ENCODE measurements at places on chromosomes 4 and X.

GRCh38 chr4:109998867-109999584 lies 86.3 kb downstream of the EGF start:
- no peak for DNase-seq

DNA sequence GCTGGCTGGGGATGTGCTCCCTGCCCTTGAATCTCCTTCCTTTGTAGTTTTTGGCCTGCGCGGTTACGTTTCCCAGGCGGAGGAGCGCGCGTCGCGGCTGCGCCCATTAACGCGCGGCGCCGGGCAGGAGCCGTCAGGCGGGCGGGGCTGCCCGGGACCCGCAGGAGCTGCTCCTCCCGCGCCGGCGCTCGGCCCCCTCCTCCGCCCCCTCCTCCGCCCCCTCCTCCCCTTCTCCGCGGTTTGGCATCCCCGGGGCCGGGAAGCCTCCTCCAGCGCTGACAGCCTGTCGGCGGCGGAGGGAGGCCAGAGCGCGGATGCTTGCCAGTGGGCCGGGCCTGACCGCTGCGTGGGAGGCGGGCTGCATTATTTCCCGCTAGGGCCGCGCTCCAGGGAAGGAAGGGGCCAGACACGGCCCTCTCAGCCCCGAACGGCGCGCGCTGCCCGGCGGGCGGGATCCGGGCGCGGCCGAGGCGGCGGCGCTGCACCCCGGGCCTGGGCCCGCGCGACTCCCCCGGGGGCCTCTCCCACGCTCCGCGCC lies at the start of gene DCLK2:
Gene DCLK2, plus strand, starts transcription at position 405 of the 538 bp plus-strand sequence. CDS start 583 bp downstream, outside the sequence.
- no peak for DNase-seq

- no peak for DNase-seq
These were observed 27.4 kb upstream of the CAMK2D start for GRCh38 chr4:113788888-113789287.

- no peak for DNase-seq
These were observed 18.5 kb downstream of the ATP5ME start for GRCh38 chr4:655464-656151.

- no peak for DNase-seq
These were observed 244.9 kb downstream of the FRMPD4 start for GRCh38 chrX:12383196-12383595.

- no peak for DNase-seq
These were observed 21.7 kb upstream of the CXCR3 start for GRCh38 chrX:71640002-71640401.

DNA sequence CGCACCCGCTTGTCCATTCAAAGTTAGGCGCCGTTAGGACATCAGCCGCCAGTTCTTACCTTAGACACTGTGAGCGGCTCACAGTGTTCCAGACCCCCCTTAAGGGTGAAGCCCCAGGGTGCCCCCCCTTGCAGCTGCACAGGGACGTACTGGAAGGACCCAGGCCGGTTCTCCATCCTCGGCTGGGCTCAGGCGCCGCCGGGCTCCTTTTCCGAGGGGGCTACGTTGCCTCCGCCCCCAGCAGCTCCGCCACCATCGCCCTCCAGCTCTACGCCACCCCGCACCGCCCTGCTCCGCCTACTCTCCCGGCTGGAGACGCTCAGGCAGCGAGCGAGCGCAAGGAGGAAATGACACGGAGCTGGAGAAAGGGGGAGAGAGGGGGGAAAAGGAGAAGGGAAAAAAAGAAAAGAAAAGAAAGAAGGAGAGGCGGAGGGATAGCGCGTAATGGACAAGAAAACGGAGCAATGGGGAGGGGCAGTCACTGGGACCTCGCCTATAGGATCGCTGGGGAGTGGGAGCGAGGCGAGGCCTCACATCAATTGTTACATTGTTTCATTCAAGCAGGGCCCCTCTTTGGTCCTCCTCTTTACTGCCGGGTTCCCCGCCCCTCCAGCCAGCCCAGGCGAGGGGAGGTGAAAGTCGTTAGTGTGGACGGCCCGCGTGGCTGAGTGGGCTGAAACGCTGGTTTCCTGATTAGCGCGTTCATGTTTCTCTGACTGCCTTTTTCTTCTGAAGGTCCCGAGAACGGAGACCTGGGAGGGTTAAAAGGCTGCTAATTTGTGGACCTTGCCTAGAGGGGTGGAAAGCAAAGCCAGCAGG lies at the start of gene SHROOM4:
Gene SHROOM4, minus strand, starts transcription at position 352 of the 819 bp plus-strand sequence. Its CDS starts 176 bp downstream, at position 176.
- no peak for DNase-seq

- DNase-seq: no peak
These were observed 55.7 kb downstream of the LINC00632 start for GRCh38 chrX:140765043-140765784.

DNA sequence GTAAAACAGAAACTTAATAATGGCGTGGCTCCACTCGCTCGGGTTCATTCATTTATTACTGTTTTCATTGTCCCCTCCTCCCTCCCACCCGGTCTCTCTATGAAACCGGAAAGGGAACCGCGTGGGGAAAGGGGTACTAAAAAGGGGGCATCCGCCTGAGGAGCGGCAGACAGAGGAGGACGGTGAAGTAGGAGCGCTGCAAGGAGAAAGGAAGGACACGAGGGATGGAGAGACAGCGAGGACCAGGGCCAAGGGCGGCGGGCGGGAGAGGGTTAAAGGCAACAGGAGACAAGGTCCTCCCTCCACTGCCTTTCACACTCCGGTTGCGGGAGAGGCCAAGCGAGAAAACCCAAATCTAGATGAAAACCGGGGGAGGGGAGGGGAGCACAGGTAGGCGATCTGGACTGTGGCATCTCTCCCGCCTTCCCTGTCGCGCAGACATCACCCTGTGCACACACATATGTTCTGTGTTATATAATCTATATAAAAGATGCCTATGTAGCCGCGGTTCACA lies 829 bp downstream of the ELOVL6 start:
- peak; percentile 39 for DNase-seq

- no peak for DNase-seq
These were observed 456.0 kb upstream of the FAM241A start for GRCh38 chr4:111689214-111689613.

- DNase-seq: no peak
These were observed 26.4 kb downstream of the PITX2 start for GRCh38 chr4:110596431-110596830.

- DNase-seq: no peak
These were observed 27.7 kb downstream of the PJA1 start for GRCh38 chrX:69137371-69138117.

DNA sequence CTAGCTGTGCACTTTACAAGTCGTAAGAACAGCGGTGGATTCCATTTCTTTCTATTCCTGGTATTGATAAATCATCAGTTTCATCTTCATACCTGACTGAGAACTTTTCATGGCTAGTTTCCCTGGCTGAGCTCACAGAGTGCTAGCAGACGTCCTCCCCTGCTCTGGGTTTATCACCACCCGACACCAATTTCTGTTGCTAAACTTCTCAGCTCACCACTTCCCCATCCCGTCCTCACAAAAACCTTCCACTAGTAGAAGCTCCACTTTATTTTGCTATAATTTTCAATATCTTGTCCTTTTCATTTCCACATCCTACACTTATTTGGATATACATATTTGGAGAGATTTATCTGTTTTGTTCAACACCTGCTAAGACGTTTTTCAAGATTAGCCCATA lies 869.4 kb upstream of the FRG1 start:
- no peak for DNase-seq

DNA sequence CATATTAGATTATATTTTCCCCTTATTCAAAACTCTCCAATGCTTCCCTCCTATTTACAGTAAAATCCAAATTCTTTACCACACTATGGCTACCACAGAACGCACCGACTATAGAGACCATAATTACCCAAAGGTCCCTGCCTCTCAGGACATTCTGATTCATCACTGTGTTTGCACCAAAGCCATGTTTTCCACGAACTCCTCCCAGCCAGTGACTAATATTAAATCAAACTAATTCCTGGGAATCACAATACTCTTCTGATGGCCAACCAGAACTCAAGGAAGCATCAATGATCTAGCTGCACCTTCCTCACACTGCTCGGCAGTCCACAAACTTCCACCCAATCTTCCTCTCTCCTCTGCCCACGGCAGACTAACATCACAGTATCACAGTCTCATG lies 24.2 kb upstream of the EDNRA start:
- no peak for DNase-seq

DNA sequence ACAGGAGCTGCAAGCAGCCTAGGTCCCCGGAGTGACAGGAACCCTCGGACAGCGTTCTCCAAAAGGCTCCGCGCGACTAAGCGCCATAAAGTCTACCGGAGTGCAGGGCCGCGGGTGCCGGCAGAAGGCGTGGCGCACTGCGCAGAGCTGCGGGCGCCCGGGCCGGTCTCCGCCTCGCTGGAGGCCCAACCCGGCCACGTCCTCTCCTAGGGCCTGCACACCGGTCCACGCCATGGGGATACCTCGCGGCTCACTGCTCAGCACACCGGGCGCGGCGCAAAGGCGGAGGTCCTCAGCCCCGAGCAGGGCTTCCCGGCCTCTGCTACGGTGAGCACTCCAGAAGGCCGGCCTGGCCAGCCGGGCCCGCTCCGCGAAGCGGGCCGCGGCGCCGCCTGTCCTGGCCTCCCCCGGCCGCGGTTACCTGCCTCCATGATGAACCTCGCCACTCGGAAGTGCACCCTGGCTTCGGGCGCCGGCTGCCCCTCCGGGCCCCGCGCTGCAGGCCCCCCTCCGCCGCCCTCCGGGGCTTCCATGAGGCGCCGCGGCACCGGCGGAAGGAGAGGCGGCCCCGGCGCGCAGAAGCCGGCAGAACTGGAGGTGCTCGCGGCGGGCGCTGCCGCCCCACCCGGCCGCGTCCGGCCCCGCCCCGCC lies at the start of gene CCNQ:
Gene CCNQ, minus strand, starts transcription at position 599 of the 651 bp plus-strand sequence. Its CDS starts 66 bp downstream, at position 533.
- no peak for DNase-seq

DNA sequence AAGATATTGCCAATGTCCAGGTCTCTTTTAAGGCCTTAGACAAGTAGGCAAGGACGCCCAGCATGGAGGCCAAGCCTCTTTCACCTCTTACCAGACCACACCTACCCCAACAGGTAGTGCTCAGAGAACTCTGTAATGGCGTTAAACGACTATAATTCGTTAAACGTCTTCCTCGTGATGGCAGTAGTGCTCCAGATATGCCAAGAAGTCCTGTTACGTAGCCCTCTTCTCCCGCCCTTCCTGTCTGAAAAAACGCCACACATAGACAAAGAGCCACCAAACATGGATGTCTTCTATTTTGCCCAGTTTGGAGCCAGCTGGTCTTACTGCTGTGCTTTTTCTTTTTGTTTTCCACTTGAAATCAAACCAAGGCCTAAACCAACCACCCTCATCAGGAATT lies 190.7 kb downstream of the OR13H1 start:
- DNase-seq: no peak

- DNase-seq: no peak
These were observed 746.9 kb downstream of the PCDH19 start for GRCh38 chrX:99663136-99663535.

DNA sequence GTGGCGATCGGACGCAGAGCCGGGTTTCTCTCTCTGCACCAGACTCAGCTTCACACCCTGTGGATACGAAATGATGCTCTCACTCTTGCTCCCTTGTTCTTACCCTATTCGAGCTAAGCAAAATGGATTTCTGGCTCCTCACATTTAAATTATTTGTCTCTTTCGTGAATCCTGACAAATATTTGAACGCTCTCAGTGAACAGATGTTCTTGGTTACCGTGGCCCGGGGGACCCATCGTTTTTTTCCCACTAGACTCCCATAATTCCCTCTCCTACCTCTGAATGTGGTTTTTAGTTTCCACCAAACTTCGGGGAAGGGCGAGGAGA lies 630 bp downstream of the SMARCA5 start:
- DNase-seq: no peak

GRCh38 chr4:105966051-105966450 lies 70.8 kb downstream of the NPNT start:
- no peak for DNase-seq

DNA sequence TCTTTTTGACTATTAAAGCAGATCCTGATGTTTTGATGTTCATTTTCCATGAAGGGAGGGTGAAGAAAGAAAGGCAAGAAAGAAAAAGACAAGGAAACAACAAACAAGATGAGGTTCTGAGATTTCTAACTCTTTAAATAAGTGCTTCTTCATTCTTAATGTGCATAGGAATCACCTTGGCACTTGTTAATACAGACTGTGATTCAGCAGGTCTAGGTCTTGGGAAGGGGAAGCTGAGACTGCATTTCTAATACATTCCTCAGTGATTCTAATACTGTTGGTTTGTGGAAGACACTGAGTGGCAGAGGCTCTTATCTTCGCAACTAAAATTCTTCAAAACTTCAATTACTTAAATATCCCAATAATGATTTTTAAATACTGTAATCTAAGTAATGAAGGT lies 95.2 kb upstream of the NAP1L5 start:
- DNase-seq: no peak

- no peak for DNase-seq
These were observed 376.8 kb upstream of the ZFP42 start for GRCh38 chr4:187618701-187619281.
